ENCODE measurements at places on chromosomes 4 and X.

DNA sequence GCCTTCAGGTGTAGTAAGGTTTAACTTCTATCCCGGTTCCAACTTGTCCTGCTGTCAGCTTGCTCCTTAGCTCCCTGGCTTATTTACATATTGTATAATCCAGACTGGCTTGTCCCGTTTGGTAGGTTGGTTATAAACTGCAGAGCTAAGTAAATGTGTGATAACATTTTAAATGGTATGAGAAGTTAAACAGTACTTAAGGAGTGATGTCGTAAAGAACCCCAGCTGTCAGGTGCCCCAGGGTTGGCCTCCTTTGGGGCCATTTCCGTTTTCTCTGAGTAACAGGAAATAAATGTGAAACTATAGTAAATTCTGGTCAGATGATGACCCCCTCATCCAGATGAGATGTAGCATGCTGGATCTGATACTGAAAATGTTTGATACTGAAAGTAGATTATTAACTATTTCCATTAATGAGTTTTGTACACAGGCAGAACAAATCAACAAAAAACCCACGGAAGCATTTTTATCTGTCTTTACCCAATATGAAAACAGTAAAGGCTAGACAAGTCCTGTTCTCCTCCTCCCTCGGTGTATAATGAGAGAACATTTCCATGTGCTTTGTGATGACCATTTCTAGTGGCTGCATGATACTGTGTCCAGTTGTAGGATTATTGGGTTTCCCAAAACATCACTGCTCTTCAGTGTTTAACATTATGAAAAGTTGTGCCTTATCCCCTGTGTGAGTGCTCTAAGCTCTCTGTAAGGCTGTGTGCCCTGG lies 22.4 kb downstream of the GAB1 start:
- no peak for DNase-seq

GRCh38 chr4:159250751-159251325 lies 148.0 kb downstream of the RAPGEF2 start:
- DNase-seq, result no peak

- no peak for DNase-seq
These were observed 156.7 kb downstream of the MAPK10 start for GRCh38 chr4:86203176-86203575.

GRCh38 chrX:73877687-73878086 lies 314.7 kb downstream of the CHIC1 start:
- DNase-seq, result no peak

GRCh38 chr4:184329659-184330400 lies 112.2 kb upstream of the ENPP6 start:
- no peak for DNase-seq

DNA sequence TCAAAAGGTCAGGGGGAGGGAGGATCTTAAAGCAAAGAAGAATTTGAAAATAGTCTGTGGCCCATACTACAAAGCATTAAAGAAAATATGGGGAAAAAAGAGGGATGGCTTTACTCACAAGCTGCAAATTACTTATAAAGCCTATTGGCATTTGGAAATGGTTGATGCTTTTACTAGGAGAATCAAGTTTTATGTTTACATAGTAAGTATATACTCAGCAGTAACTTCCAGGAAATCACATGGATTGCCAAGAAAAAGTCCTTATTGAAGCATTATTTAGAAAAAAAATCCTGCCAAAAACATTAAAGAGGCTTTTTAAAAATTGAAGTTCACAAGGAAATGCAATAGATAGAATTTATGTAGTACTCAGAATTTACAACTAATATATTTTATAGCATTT lies 8.4 kb upstream of the SH3RF1 start:
- DNase-seq, result no peak

DNA sequence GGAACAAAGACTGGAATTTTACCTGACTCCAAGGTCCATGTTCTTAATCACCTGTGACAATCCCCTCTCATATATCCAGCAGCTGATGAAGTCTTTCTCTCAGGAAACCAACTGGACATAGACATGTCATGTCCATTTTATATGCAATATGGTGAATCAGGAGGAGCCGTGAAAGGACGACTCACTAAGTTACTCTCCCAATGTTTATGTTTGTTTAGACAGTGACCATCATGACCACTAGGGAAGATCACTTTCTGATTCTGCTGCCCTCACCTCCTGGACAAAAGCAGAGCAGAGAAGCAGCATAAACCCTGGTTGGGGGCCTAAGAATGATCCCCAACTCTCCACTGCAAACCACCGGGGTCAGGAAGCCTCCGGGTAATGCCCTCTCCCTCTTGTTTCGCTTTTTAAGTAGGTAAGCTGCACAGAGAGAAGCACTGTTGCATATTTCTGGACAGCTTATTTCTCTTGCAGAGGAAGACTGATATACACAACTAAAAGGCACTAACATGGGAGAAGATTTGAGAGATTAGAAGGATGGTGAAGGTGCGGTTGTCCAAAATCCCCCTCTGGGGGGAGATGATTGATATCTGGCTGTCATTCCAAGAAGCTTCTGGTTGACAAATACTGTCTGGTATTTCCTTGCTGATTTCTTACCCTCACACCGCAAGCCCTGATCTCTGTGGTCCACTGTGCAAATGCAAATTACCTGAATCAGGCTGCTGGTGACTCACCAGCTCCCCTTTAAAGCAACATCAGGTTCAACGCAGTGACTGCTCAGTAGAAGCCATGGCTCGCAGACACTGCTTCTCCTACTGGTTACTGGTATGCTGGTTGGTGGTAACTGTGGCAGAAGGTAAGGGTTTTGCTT lies at the start of gene ODAPH:
TSS of gene ODAPH (plus strand) at position 773 of the 871 bp plus-strand sequence. CDS start at position 790, 17 bp downstream.
- peak; percentile 2 for DNase-seq

DNA sequence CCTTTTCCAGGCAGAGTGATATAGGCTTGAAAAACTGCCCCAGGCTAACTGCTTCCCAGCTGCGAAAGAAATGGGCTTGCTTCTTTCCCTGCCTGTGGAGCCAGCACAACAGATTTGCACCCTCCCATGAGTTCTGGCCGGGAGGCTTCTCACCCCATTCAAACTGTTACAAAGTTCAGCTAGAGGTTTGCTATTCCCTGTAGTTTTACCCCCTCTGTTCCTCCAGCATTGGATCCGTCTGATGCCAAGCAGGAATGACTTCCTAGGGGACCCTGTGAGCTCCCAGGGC lies 87.6 kb upstream of the NDST4 start:
- DNase-seq, result no peak

- no peak for DNase-seq
These were observed 22.9 kb upstream of the CXCL13 start for GRCh38 chr4:77582711-77583110.

- DNase-seq, result no peak
These were observed 660.7 kb downstream of the SMARCA1 start for GRCh38 chrX:128862557-128862956.

DNA sequence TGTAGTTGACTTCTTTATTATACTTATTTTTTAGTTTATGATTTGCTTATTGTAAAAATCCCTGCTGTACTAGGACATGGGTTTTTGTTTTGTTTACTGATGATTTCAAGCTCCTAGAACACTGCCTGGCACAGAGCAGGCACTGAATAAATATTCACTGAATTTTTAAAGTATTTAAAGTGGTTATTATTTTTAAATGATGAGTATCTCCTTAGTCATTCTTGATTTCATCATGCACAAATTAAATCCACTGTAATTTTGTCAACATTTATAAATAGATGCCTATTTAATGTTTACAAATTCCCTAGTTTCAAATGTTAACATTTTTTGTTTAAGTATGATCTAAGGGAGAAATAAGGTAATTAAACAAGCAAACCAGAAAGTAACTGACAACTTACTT lies 367.9 kb upstream of the SLIT2 start:
- DNase-seq, result no peak

- no peak for DNase-seq
These were observed 20.8 kb downstream of the SH3BP2 start for GRCh38 chr4:2813446-2814405.

DNA sequence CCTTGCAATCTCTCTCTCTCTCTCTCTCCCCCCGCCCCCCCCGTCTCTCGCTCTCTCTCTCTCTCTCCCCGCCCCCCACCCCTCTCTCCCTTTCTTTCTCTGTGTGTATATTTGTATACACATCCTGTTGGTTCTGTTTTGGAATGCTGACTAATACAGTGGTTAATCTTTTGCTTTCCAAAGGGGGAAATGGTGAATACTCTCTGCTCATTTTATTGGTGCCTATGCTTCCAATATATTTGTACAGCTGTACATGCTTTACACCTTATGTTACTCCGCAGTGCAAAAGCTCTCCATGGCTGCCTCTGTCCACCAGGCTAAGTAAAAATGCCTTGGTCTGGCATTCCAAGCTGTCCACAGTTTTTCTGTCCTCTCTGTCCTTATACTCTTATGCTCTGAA lies 158.8 kb downstream of the RBMX2 start:
- DNase-seq, result no peak

DNA sequence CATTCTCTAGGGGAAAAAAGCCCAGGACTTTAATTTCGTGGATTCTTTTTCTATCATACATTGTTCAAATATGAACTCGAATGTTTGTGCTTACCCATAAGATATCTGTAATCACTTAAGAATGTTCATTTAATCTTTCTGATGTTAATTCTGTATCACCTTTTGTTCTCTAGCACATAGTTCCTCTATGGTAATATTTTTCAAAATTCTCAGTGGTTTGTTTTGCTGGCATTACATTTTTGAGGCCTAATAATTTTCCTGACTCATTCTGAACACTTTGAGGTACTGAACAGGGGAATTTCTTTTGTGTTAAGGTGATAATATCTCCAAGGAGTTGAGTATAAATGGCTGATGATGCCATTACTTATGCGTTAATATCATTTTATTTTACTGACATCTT lies 490.7 kb upstream of the PITX2 start:
- DNase-seq, result no peak

- DNase-seq, result no peak
These were observed 880.1 kb upstream of the INTU start for GRCh38 chr4:126752702-126753101.

- DNase-seq, result no peak
These were observed 8.1 kb upstream of the SMS start for GRCh38 chrX:21932292-21933002.

DNA sequence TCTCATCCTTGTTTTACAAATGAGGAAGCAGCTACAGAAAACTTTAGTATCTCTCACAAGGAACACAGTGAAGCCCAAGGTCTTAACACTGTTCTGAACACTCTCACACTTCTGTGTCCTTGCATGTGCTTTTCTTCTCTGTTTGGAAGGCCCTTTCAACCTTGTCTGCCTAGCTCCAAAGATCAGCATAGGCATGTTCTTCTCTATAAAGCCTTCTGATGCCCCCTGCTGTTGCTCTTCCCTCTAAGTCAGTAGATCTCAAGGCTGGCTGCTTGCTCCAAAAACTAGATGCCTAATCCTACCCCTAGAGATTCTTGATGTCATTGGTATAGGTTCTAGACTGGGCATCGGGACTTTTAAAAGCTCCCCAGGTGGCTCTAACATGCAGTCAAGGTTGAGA lies 5.9 kb downstream of the APOO start:
- no peak for DNase-seq

DNA sequence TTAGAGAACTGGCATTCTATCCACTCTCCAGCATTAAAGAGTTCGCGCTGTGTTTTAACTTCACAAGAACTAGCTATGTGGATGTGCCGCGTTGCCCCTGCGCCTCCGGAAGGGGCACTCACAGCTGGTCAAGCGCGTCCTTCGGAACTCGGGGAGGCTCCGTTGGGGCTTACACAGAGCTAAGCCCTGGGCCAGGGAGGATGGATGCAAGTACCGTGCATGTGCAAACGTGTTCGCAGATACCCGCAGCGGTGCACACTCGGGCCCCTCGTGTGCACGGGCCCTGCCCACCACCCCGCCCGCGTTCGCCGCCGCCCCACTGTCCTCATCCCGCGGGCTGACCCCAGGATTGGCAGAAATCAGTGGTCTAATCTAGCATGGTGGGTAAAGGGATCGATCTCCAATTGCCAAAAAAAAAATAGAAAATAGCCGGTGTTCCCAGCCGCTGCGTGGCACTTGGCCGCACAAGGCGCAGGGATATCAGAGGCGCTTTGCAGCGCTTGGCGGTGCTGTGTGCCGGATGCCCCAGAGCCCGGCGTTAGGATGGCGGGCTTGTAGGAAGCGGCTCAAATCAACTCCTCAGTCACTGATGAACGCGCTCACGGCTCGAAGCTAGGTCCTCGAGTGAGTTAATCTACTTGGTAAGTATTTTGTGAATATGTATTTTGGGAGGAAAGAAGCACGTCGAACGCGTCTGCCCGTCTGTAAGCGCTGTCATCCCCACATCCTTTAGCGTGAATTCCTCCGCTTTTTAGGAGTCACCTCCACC lies 989 bp upstream of the PCDH10 start:
- DNase-seq, result no peak

DNA sequence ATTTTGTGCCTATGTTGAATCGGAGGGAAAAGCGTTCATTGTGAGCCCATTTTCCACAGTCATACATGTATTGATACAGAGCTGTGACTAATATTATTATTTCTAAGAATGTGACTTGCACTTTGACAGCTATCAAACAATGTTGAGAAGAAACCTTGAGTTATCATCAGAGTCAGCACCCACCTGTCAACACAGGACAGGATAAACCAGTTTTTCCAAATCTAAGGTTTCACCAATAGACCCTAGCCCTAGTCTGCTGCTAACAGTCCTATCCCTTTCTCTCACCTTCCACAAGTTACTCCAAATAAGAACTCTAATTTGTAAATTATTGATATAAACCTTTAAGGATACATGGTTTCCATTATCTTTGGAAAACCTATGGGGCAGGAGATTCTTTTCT lies 47.7 kb upstream of the DHX15 start:
- DNase-seq, result no peak

- DNase-seq, result no peak
These were observed 85.1 kb downstream of the SLC10A7 start for GRCh38 chr4:146436423-146437162.

GRCh38 chr4:94813221-94813620 lies 55.5 kb downstream of the BMPR1B start:
- no peak for DNase-seq

GRCh38 chr4:163003979-163004378 lies 162.7 kb downstream of the NAF1 start:
- no peak for DNase-seq

DNA sequence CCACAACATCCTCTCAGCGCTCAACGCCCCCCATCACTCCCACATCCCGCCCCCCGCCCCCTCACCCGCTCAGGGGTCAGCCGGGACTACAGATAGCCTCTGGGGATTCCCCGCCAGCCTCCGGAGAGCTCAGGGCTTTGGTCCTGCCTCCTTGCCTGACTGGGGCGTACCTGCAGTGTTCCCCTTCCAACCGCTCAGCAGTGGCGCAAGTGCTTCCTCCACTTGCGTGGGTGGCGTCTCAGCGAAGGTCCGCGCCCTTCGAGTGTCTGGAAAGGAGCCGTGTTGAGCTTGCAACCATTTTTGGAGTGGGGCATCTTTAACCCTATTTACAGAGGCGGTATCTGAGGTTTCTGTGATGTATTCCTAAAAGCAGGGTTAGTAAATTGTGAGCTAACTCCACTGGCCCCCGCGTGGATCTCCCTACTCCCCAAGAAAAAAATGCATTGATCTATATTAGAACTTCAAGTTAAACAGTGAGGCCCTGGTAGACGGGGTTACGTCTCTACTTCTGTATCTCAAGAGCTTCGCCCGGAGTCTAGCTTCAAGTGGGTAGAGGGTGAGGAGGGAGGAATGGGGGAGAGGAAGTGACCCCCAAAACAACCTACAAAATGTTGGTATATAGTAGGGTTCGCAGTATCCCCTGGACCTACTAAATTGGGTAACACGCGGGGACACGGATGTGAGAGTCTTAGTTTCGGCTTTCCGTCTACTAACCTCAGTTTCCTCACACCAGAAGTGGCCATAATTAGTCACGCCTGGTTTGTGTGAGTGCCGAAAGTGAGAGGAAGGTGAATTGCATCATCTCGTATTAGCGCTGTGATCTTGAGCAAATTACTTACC lies 16.1 kb downstream of the NKX3-2 start:
- DNase-seq, result no peak
